ENCODE measurements at places on chromosomes 12 and 14.
A peak's percentile ranks its signal among the peaks of the same experiment; 100 is the strongest.

DNA sequence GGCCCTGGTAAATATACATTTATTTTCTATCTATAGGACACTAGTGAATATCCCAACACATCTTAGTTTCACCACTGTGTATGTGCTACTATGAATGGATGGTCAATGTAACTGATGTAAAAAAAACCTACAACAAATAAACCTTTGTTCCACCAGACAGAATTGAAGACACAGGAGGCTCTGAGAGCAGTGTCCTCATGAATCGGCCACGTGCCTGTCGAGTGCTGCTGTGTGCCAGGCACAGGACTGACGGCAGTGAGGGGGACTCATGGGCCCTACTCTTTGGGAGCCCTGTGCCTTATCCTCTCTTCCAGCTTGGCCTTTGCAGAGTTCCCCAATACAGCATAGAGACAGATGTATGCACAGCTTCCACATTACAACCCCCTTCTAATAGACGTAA is 18.2 kb downstream of the CINP start:
- no peak for DNase-seq

- peak; percentile 13 for DNase-seq
These were observed 65.8 kb downstream of the RIC8B start for GRCh38 chr12:106840243-106840642.

GRCh38 chr12:105020241-105020962 is 34.3 kb downstream of the NOPCHAP1 start:
- no peak for DNase-seq

DNA sequence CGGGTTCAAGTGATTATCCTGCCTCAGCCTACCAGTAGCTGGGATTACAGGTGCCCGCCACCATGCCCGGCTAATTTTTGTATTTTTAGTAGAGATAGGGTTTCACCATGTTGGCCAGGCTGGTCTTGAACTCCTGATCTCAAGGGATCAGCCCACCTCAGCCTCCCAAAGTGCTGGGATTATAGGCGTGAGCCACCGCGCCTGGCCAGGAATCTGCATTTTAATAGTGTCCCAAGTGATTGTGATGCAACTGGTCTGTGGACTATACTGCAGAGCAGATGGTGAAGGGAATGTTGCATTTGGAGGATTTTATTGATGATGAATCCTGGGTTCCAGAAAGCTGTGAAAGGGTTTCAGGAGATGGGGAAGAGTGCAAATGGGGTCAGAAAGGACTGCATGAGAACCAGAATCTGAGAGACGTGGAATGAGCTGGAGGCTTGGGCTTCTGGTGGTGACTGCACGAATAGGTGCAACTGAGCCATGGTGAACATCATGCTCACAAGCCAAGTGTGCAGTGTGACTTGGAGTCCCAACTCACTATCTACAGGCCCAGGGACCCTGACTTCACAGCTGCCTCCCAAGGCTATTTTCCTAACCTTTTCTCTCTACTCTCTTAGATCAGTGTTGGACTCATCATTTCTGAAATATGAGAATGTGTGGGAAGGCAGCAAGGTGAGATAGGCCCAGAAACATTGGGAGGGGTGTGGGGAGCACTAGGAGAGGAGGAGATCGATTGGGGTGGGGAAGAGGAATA is 4.5 kb downstream of the RPS26 start:
- DNase-seq, result no peak

- DNase-seq, result no peak
These were observed 619.4 kb upstream of the ATP2B1 start for GRCh38 chr12:90327793-90328743.

GRCh38 chr14:97791906-97792305 is 994.7 kb downstream of the VRK1 start:
- no peak for DNase-seq

GRCh38 chr12:124603100-124603541 is 35.7 kb upstream of the NCOR2 start:
- DNase-seq, result no peak

- DNase-seq, result no peak
These were observed 28.9 kb downstream of the ANO6 start for GRCh38 chr12:45244561-45245343.

DNA sequence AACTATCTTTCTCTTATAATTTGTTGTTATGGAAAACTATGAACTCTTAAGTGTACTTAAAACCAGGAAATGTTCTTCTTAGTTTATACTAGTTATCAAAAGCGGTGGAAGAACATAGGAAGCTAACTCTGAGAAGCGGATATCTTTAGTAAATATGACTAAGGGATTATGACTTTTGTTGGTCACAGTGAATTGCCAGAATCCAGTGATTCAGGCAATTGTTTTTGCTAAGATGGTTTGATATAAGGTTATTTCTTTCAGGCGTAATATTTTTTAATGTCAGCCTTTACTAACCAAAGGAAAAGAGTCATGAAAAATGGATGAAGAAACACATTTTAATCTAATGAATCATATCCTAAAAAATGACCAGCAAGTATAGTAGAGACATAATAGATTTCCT is 473.5 kb downstream of the FOXG1 start:
- no peak for DNase-seq

GRCh38 chr12:125245581-125246557 is 180.6 kb downstream of the AACS start:
- DNase-seq, result no peak

GRCh38 chr14:68898248-68899032 is 80.7 kb downstream of the ACTN1 start:
- DNase-seq, result no peak

DNA sequence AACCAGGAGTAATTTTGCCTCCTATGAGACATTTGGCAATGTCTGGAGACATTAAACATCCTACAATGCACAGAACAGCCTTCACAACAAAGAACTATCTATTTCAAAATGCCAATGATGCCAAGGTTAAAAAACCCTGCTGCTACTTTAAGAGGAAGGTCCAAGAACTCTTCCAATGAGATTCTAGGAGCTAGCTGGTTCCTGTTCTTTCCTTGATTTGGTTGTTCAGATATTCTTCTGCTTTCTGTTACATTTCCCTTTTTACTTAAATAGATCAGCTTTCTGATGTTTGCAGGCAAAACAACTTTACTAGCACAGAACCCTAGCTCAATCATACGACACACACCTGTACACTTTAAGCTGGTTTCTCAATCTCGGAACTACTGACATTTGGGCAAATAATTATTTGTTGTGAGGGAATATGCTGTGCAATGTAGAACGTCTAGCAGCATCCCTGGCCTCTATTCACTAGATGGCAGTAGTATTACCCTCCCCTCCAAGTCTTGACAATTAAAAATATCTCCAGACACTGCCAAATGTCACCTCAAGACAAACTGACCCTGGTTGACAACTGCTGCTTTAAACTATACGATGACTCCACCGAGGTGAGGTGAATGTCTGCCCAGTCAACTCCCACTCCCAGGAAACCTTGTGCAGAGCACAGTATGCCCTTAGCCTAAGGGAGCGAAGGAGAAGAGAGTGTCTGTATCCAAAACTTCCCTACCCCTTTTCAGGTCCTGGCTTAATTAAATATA is 4.4 kb downstream of the BLTP3B start:
- no peak for DNase-seq

GRCh38 chr14:56687123-56687522 is 107.5 kb downstream of the TMEM260 start:
- no peak for DNase-seq

DNA sequence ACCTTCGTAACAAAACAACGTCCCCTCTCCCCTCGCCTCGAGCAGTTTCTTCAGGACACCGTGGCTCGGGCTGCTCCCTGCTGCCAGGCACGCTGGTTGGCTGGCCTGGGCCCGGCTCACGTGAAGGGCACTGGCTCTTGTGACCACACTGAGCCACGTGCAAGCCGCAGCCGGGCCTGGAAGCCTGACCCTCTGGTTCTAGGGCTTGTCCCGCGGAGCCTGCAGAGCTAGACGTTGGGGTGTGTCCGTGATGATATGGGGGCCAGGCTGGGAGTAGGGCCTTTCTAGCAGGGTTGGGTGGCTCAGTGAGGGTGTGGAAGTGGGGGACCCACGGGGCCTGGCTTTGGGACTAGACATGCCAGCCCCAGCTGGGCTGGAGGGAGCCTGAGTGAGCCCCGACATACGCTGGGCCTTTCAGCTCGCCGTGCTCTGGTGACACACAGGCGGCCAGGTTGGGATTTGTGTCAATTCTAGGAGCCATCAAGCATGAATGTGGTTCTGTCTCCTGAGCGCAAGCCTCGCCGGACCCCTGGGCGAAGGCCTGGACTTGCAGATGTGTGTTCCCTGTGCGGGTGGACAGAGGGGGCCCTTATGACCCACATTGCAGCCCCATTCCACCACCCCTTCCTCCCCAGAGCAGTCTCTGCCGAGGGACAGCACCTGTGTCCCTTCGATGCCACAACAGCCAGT is 13.6 kb upstream of the AMN start:
- no peak for DNase-seq

- no peak for DNase-seq
These were observed 53.6 kb downstream of the HECTD4 start for GRCh38 chr12:112328456-112329124.

DNA sequence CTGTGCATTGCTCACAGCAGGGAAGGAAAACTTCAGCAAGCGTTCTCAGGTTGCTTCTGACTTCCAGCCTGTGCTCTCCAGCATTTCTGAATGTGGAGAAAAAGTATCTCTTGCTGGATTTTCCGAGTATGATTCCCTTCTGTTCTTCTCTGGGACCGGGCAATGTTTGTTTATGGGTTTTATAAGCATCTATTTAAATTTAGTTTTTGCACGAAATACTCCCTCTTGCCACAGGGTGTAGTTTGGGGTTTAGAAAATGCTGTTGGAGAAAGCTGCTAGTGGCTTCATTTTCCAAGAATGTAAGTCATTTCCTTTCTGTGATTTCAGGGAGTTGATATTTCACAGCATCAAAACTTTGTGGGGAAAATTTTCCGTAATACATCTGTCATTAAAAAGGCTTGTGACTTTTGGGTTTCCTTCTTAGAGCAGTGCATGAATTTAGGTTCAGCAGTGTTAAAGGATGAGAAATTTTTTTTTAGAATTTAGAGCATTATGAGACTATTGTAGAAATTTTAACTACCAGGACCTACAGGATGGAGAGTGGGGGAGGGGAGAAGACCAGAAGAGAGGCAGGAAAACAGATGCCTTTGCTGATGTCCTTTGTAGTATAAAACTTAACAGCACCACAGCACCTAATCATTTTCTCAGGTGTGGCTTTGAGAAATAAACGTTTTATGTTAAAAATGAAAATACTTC is 1.5 kb downstream of the FRMD6 start:
- DNase-seq, result peak; percentile 7

DNA sequence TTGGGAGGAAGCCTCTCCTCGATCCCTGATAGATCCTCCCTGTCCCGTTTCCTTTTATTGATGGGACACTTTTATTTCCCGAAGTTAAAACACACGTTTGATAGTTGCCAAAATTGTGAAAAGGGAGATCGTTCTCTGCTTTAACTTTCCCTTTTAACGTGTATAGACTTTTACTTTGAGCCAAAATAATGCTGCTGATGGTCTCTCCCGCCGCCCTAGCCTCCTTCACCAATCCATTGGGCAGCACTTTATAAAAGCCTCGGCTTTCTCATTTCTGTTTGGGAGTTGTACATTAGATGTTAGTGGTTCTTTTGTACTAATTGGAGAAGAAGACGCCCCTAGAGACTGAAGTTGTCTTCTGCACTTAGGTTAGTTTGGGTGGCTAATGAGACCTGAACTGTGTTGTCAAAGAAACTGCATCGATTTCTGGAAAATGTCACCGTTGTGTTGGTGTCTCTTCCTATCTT is 1.4 kb downstream of the TMTC2 start:
- DNase-seq, result peak; percentile 32

- DNase-seq, result no peak
These were observed 120.1 kb upstream of the NPAS3 start for GRCh38 chr14:32818581-32818980.

DNA sequence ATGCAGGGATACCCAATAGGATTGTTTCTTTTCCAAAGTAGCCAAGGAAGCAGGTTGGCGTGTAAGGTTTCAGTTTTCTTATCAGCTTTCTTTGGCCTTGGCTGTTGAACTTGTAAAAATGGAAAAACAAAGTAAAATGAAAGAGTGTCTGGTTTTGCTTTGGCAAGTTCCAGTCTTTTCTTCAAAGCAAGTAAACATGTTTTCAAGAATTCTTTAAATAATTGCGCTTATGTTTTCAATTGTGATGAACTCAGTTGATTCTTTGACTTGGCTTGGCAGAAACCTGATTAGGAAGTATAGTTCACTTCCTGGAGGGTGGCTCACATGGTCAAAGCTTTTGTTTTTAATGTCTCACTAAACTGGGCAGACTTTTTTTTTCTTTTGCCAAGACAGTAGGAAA is 112.2 kb upstream of the USP44 start:
- DNase-seq, result no peak

DNA sequence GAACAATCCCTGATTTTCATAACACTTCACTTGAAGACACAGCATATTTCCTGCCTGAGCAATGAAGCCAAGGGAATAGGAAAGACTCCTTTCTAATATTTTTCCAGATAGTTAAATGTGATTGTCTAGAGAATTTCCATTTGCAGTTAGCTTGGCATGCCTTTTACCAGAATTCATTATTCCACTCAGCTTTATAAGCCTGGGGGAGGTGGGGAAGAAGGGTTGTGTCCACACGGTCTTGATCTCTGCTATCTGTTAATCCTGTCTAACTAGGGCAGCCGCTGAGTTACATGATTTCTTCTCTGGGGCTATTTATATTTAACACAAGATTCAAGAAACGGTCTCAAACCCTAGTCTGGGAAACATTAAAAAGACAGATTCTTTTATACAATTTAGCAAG is 146.6 kb upstream of the FSCB start:
- no peak for DNase-seq

DNA sequence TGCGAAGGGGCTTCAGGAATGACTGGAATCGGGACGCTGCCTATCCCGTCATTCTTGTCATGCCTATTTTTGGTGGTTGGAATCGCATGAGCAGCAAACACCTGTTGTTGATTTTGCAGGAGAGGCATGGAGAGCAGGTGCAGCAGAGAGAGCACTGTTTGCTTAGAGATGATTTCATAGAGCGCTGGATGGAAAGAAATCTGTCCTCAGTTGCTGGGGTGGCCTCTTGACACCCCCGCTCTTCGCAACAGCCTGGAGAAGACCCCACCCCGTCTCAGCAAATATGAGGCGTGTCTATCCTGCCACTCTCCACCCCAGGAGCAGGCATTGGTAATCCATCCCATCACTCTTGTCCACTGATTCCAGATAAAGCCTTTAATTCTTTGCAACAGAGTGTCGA is 19.3 kb upstream of the NCOR2 start:
- no peak for DNase-seq

- peak; percentile 25 for DNase-seq
These were observed 405.4 kb upstream of the MIS18BP1 start for GRCh38 chr14:45658226-45658916.
